Heart right ventricle (tissue), 16 donors: ENCODE measurements at places on chromosomes 6 and 20.

DNA sequence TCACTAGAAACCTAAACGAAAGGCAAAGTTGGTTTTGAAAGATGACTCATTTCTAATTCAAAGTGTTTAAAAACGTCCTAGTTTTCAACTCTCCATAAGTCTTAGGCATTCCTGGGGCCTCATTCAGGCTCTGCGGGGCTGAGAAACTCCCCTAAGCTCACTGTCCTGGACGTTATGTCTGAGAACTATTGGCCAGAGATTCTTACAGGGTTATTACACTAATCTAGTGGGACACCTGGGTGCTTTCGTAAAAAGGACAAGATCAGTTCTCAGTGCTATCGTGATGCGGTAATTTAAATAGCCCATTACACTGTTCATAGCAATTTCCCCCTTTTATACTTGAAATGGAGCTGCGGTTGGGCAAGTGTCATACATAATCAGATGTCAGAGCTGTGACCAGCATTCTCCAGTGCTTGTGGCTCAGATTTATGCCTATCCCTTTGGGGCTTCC lies 280.9 kb downstream of the QKI start:
- no peak for DNase-seq

- DNase-seq: no peak
Observed at GRCh38 chr6:31204751-31205145, 34.3 kb upstream of the POU5F1 start.

GRCh38 chr6:106108129-106108528 lies 22.0 kb downstream of the PRDM1 start:
- DNase-seq: no peak

DNA sequence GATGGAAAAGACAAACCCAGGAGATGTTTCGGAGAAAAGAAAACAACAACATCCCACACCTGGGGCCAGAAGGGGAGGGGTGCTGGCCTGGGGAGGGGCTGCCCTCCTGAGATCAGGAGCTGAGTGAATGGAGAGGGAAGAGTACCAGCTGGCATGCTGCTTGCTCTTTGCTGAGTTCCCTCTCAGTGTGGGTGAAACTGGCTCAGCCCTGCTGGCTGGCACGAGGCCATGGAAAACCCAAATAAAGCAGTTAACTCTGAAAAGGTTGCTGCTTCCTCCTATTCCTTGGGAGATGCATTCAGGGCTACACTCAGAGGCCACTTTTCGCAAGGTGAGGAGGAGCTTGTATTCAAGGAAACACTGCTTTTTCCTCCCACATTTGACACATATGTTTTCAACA lies 8.0 kb upstream of the KCNK16 start:
- peak; percentile 30 for DNase-seq

GRCh38 chr6:149660028-149660427 lies 11.5 kb upstream of the KATNA1 start:
- DNase-seq: no peak

GRCh38 chr6:7424058-7424457 lies 34.5 kb downstream of the RIOK1 start:
- no peak for DNase-seq

GRCh38 chr20:35077341-35077740 lies 15.3 kb downstream of the TRPC4AP start:
- no peak for DNase-seq

DNA sequence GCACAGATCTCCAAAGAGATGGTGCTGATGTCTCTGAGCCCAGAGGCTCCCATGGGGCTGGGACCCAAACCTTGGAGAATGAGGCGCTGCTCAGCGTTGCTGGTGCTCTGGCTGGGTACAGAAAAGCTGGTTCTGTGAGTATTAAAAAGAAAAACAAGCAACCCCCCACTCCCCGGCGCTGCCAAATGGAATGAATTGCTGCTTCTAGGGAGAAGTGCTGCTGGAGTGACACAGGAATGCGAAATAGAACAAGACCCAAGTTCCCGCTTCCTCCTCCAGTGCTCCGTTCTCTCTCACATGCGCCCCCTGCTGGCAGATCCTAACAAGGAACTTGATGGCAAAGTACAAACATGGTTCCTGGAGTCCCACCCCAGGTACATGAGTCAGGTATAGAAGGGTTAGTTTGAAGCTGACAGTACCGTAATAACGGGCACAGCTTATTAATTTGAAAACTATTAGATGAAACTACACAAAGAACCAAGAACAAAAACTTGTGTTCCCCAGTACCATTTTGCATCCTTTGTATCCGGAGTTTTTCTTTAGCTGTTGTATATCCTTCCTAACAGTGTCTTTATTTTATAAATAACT lies 2.1 kb upstream of the DDX27 start:
- DNase-seq: peak; percentile 95

GRCh38 chr6:41072836-41073202 lies at the start of gene NFYA:
Gene NFYA, plus strand, starts transcription at chr6:41072974. Its CDS starts 6,116 bp downstream, at chr6:41079090.
- no peak for DNase-seq

DNA sequence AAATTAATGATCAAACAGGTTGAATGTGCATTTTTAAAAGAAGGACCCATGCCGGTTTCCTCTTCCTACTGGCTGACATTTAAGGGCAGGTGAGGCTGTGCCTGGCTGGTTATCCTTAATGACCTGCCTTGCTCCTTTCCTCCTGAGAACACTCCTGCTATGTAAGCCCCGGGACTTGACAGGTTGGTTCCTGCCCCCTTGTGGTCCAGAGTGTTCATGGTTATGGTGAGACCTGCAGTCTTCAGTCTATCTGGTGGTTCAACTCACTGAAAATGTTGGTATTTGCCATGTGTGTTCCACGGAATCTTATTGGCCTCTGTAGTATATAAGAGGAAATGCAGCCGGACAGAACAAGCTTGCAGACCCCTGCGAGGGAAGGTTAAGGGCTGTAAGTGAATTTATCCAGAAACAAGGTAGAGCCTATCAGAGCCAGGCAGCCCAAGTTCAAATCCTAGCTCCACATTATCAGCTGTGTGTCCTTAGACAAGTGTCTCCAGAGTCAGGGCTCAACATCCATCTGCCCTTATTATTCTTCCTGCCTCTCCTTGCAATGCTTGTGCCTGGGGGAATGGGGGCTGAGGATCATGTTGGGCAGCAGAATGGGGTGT lies 5.2 kb upstream of the BPIFA3 start:
- DNase-seq: no peak

GRCh38 chr6:24882835-24883555 lies 52.8 kb downstream of the RIPOR2 start:
- DNase-seq: no peak

- peak; percentile 58 for DNase-seq
Observed at GRCh38 chr6:63636518-63637021, 968 bp downstream of the PHF3 start.

GRCh38 chr6:164928728-164929407 lies 380.5 kb downstream of the C6orf118 start:
- no peak for DNase-seq

DNA sequence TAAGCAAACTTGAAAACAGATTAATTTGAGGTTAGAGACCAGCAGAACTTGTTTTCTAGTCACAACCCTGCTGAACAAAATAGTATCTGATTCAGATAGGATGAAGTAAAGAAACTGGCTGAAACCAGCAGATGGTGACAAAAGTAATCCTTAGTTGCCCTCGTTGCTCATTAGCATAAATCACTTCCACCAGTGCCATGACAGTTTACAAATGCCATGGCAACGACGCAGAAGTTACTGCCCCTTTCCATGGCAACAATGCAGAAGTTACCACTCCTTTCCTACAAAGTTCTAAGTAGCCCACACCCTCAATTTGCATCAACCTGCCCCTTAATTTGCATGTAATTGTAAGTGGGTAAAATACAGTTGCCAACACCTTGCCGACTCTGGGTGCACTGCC lies 23.7 kb downstream of the SNRPB start:
- no peak for DNase-seq

- DNase-seq: no peak
Observed at GRCh38 chr6:157850030-157850429, 27.0 kb downstream of the SNX9 start.

- peak; percentile 49 for DNase-seq
Observed at GRCh38 chr20:36861625-36861874, 14.4 kb upstream of the TLDC2 start.

DNA sequence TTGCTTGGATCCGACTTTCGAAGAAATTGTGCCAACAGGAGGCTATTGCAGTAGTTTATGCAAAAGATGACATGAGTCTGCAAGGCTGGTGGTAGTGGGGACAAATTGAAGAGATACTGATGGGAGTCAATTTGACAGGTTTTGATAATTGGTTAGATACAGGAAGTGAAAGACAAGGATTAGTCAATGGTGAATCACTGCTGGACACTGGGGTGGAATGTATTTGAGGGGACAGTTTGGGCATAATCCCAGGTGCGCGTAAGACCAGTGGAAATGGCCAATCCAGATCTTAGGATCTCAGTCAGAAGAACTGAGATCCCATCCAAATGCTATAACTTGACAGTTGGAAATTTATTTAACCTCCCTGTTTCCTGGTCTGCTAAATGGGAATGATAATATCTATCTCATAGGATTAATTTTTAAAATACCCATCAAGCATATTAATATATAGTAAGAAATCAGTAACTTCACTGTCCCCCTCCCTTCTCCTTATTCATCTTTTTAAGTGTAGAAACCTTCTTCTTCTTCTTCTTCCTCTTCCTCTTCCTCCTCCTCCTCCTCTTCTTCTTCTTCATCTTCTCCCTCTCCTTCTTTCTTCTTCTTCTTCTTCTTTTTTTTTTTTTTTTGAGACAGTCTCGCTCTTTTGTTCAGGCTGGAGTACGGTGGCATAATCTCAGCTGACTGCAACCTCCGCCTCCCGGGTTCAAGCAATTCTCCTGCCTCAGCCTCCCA lies 30.9 kb upstream of the ERVFRD-1 start:
- no peak for DNase-seq

GRCh38 chr20:36415475-36416002 lies 109.4 kb downstream of the DLGAP4 start:
- no peak for DNase-seq

DNA sequence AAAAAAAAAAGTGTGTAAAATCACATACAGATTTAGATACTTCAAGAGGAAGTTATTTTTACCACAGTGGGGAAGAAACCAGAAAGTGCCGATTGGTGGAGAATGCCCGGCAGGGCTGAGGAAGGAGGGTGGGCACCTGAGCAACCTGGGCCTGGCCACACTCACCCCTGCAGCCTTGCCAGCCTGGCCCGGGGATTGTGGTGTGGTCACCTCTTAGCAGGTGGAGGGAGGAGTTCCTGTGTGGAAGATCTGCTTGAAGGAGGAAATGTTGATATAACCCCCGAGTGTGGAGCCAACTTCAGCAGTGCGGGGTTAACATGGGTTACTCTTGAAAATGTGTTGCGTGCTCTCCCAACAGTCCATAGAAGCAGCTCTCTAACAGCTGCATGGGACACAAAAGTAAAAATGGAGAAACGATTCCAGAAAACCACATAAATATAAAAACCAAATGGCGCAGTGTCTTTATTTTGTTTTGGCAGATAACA lies 14.7 kb downstream of the UST start:
- no peak for DNase-seq

DNA sequence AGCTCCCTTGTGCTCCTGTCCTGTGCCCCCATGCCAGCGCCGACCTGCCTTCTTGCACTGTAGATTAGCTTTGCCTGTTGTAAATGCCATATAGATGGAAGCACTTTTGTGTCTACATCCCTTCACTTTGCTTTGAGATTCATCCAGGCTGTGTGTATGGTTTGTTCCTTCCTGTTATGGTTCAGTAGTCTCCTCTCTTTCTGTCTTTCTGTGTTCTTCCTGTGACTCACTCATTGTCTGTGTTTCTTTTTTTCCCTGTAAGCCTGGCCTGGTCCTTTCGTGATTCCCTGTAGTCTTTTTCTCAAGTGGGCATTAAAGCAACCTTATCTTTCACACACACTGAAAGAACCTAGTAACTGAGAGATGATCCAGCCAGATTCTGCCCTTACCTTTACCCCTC lies 66.6 kb downstream of the JARID2 start:
- DNase-seq: no peak

DNA sequence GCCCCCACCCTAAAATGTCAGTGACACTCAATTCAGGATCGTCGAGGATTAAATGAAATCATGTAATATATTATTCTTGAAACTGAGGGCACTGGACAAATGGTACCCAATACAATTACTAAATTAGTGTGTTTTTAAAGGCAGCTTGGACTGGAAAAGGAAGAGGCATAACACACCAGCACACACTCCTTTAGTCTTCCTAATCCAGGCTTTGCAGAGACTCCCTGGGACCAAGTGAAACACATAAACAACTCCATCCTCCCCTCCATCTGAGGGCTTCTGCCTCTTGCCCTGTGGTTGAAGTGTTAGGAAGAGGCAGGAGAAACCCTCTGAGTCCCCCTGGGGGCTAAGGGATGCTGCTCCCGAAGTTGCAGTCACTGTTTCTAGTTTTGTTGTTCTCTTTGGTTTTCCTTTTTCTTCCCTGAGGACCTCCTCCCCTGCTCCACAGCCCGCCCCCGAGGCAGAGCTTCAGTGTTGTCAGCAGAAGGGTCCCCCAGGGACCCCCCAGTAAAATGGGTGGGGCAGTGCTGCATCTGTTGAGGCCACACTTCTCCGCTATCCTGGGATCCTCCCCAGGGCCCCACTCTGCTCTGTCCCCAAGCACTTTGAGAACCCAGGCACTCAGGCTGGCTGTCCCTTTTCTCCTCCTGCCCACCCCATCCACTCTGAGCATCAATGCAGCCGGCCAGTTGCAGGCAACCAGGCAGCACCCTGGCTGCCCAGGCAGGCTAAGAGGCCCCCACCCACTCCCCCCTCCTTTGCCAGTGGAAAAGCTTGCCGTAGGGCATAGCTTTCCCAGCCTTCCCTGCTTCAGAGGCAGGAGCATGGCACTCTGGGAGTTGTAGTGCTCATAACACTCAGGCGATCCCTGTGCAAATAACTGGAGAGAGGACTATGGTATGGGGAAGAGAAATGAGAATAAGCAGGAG lies 5.9 kb downstream of the TMEM63B start:
- DNase-seq: peak; percentile 51

DNA sequence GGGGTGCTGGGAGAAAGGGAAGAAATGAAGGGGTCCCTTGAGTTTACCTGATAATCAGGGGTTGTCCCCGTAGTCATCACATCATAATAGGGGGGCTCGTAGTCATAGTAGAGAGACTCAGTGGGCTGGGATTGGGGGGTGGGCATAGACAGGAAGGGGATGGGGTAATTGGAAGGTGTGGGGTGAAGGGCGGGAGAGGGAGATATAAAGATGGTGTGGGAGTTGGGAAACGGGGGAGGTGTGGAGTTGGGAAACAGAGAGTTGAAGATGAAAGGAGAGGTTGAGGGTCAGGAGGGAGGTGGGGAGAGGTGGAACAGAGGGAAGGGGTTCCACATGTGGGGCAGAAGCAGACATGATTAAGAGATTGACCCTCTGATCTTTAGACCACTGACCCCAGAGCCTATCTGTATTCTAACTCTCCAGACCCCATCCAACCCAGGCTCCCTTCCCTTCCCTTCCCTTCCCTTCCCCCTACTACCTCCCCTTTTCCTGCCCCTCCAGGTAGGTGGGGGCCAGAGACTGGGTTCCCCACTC lies 6.5 kb downstream of the COL11A2 start:
- DNase-seq: no peak
